NCI-H1694 (cell line): ENCODE measurements at places on chromosomes 4 and X.

GRCh38 chrX:6074532-6074931 is 154.1 kb downstream of the NLGN4X start:
- no peak for DNase-seq

- no peak for DNase-seq
Observed at GRCh38 chr4:98470831-98471230, 187.6 kb downstream of the TSPAN5 start.

DNA sequence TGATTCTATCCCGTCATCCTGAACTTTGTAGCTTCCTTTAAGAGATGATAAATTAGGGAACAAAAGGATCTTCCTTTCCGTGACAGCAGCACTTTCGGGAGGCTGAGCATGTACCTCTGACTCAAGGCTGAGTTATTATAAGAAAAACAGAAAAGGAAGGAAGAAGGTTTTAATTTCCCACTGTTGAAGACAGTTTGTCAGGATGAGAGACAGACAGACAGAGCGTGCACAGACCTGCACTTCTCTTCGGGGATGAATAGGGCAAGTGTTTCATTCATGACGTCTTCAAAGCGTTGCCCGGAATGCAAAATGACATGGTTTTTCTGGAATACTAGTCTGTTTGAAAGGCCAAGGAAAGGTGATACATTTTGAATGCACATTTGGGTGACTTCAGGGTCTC is 405.3 kb upstream of the FAT1 start:
- no peak for DNase-seq

GRCh38 chrX:16931371-16931770 is 15.1 kb upstream of the REPS2 start:
- no peak for DNase-seq

DNA sequence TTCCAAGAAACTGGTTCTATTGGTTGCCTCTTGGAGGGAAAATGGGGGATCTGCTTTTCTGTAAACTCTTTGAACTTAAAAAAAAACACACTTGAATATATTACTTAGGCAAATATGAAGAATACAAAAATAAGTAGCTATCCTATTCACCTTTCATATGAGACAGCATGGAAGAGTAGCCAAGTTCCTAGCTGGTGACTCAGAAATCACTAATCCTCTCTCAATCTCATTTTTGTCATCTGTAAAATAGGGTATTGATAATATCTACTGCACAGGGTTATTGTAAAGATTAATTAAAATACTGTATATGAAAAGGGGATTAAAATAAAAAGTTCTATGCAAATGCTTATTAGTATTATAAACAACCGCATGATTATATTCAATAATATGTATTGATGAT is 12.7 kb downstream of the MGARP start:
- no peak for DNase-seq

DNA sequence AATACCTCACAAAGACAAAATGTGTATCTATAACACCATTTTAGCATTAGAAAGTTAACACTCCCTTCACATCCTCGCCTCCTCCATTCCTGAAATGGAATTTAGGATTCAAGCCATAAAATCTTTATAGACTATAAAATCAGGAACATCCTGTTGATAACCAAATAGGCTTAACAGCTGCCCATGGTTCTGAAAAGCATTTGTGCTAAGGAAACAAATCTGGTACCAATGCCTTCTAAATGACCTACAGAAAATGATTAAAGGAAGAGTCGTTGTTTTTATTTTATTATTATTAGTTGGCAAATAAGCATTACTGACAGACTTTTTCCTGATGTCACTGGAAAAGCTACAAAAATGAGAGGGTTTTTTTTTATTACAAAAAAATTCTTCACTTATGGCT is 79.8 kb downstream of the PAPSS1 start:
- DNase-seq, result no peak

DNA sequence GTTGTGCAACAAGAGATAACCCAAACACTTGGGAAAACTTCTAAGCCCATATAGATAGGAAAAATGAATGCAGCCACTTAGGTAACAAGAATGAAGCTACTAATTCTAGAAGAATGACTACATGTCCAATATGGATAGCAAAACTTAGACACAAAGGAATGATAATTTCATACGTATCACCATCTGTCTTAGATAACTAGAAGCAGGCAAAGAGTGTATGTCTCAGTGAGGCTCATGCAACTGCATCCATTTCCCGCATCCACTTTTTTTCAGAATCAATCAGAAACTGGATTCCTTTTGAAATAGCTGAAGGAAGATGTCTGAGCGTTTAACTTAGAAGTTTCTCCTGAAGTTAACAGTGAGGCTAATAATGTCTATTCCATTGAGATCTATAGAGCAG is 408.7 kb upstream of the PITX2 start:
- DNase-seq, result no peak

DNA sequence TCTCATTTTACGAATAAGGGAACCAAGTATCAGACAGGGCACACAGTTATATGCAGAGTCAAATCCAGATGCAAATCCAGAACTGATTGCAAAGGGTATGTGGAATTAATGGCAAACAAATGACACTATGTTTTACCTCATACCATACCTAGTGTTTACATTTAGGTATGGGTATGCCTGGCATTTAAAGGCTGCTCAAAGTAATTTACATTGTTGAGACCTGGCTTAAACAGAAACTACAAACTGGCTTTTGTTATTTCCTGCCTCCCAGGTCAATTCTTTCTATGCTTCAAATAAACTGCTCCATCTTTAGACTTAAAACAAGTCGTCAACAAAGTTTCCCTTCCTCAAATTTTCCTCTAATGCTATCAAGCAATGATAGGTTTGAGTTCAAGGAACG is 33.7 kb downstream of the ANKRD17 start:
- no peak for DNase-seq

- no peak for DNase-seq
Observed at GRCh38 chr4:39976945-39977488, 694 bp downstream of the PDS5A start.

- DNase-seq, result no peak
Observed at GRCh38 chrX:16014171-16014570, 109.2 kb upstream of the GRPR start.

DNA sequence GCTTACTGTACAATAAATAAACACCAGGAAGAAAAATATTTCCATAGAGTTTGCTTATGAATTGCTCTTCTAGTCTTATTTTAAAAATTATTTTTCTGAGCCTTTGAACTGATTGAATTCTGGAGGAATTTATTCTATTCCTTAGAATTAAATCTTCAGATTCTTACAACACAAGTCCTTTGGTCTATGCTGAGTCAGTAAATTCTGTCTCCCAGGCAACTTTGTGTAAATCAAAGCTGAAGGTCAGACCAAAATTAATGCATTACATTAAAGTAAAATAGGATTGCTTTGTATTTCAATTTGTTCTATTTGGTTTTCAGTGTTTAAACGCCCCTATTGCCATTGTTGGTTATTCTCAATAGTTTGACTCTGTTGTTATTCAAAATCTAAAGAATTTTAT is 26.8 kb upstream of the STPG2 start:
- no peak for DNase-seq

- no peak for DNase-seq
Observed at GRCh38 chrX:63758011-63758410, 27.0 kb downstream of the ARHGEF9 start.

DNA sequence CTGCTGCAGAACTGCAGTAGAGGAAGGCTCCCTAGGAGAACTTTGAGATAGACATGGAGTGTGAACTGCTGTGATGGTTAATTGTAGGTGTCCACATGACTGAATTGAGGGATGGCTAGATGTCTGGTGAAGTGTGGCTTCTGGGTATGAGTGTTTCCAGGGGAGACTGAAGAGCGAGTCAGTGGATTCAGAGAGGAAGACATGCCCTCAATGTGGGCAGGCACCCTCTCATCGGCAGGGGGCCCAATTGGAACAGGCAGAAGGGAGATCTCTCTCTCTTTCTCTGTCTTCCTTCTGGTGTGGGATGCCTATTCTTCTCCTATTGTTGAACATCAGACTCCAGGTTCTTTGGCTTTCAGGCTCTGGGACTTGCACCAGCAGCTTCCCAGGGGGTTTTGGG is 304.7 kb upstream of the GATB start:
- no peak for DNase-seq

- DNase-seq, result no peak
Observed at GRCh38 chr4:15577508-15577907, 77.6 kb downstream of the FBXL5 start.

DNA sequence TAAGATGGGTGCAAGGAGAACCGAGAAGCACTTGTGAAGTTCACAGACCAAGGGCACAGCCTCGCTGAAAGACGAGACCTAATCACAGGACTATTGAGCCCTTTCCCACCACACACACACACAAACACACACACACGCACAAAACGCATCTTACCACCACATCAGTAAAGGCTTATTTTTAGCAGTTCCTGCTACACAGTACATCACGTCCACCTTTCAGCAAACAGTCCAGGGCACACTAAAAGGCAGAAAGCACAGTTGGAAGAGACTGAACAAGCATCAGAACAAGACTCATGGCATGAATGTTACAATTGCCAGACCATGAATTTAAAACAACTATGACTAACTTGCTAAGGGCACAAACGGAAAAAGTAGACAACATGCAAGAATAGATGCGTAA is 83.6 kb upstream of the MAPK10 start:
- DNase-seq, result no peak

DNA sequence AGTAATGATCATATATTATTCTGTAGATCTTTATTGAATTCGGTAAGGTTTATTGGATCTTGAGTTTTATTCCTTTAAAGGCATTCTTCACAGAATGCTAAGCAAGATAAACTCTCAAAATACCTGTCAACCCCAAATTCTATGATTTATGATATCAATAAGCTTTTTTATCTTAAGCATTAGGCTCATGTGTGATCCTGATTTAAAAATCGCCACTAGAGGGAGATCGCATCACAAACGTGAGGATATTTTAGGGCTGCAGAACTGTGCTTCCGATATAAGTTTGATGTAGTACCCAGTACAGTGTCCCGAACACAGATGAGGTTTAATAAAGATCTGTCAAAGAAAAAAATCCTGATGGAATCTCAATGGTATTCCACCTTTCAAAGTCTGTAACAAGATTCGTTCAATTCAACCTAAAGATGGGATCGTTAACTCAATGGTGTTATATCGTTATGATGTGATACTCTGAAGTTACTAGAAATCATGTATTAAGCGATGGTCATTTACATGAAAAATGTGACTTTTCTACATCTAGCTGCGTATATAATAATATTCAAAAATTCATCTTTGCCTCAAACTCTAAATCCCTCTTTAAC is 169.0 kb downstream of the CORIN start:
- peak; percentile 6 for DNase-seq

DNA sequence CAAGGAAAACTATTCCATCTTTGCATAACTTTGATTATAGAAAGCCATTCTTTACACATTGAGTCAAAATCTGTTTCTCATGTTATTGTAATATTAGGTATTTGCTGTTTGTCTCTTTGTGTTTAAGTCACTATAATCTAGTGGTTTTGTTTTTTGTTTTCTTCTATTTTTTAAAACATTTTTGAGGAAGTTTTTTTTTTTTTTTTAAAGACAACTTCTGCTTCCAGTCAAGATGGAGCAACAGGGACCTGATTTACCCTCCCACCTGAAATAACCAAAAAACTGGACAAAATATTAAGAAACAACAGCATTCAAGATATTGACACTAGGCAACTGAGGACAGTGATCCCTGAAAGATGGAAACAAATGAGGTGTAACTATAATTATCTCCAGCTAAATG is 18.4 kb upstream of the NSUN7 start:
- DNase-seq, result no peak

DNA sequence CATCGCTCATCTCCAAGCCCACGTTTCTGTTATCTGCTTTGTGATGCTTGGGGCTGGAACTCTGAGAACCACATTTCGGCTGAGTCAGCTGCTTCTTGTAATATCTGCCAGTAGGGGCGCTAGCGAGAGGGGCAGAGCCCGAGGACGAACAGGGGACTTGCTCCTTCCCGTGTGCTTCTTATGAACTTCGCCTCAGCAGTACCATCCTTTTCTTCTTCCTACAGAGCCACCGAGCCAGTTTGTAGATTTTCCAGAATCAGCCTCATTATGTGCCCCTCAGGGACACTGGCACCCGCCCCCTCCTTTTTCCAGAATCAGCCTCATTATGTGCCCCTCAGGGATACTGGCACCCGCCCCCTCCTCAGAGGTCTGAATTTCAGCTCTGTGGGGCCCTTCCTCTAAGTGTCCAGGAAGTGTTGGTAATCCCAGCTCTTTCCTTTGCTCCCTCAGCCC is 441.7 kb upstream of the RASGEF1B start:
- no peak for DNase-seq

GRCh38 chr4:90025248-90025647 is 101.9 kb upstream of the CCSER1 start:
- DNase-seq, result peak; percentile 26

DNA sequence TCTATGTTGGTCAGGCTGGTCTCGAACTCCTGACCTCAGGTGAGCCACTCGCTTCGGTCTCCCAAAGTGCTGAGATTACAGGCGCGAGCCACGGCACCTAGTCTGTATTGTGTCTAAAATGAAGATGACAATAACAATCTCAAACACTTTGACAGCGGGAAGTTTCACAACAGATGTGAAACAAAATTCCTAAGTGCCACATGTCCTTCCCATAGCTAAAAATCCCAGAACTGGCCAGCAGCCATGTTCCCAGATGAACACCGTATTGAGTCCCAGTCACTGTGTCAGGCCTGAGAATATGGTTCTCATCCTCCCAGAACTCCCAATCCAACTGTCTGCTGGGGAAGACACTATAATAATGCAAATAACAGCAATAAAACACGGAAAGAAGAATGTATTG is 16.4 kb upstream of the KLHL8 start:
- DNase-seq, result no peak

DNA sequence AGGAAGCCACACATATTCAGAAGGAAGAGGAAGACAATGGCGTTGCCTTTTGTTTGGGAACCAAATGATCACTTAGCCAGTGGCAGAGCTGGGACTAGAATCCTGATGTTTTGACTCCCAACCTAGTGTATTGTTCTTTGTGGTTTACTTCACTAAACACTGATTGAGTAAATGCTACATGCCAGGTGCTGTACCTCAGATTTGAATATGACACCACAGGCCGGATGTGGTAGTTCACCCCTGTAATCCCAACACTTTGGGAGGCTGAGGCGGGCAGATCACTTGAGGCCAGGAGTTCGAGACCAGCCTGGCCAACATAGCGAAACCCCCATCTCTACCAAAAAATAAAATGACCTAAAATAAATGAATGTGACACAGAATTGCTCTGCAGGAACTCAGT is 8.4 kb downstream of the NDUFA1 start:
- DNase-seq, result no peak

DNA sequence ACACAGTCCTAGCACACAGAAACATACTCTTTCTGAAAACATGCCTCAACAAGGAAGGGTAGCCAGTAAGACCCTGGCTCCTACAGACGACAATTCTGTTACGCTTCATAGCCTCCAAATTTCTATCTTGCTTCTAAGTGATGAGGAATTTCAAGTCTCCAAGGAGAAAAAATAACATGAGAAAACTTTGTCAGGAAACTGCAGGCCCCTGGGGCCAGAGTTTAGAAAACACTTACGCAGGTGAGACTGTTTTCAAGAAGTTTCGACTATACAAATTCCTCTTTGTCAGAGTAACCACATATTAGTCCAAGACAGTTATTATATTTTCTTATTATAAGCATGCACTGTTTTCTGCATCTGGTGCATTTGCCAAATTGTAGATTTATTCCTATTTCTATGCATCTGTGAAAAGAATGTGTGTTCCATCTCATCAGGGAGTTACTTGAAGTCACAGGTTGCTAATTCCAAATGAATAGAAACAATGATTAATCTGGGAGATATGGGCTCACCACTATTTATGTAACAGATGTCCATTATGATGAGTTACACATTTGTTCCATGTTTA is 30.3 kb upstream of the HCCS start:
- DNase-seq, result no peak
